Endodermal cell (in vitro differentiated cells): ENCODE measurements at places on chromosomes 3 and 15. TPM values are rescaled to one million over a fixed set of nuclear protein-coding genes. Genes with fewer than 3 reads are reported as not detected.

GRCh38 chr3:17831366-17831765 is 88.9 kb upstream of the TBC1D5 start:
- DNase-seq: no peak

The TGM4 gene
- total RNA-seq: not detected in 2 replicates

The STRA6 gene
- total RNA-seq: 17.7 and 18.2 TPM in 2 replicates

DNA sequence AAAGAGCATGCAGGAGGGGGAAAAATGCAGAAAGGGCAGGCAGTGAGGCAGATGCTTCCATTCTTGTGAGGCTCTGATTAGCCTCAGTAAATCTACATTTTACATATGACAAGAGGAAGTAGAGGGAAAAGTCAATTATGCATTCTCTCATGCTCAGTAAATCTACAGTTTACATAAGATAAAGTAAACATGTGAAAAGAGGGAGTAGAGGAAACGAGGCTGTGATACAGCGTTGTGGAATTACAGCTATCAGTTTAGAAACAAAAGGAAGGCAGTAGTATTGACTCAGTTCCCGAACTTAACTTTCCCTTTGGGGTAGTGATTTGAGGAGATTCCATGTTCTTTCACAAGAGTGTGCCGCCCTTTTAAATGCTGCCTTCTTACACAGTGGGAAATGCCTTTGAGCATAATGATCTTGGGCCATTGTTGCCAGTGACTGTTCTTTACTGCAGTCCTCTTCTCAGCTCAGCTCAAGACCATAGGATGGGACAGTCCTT is 39.3 kb downstream of the OSTN start:
- DNase-seq: no peak

DNA sequence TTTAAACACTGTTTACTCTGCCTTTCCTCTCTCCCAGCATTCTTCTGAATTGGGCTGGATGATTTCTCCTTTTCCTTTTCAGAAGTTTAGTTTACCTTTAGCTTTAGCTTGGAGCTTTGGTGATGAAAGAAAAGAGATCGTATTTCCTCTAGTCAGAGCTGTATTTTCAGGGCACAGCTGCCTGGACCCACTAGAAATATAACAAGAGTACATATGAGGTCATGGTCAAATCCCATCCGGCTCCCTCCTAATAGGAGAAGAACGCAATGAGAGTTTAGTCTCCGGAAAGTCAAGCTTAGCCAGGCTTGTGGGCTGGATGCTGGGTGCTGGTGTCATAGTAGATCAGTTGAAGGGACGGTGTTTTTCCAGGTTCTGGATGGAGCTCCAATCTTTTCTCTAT is 177.1 kb upstream of the PFN2 start:
- no peak for DNase-seq

DNA sequence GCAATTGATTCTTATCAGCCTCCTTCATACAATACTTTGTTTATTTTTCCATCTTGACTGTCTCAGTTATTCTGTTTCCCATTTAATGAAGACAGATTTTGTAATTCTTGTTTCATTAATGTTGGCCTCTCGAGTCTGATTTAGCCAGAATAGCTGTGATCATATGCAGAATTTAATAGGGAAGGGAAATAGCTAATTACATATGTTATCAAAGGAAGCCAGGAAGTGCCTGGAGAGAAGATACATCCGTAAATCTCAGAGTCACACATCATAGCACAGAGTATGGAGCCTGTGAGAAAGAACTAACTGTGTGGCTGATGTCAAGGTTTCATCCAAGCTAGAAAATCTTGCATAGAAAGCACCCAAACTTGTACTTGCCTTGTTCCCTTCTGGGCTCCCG is 288.9 kb upstream of the SLCO3A1 start:
- no peak for DNase-seq

GRCh38 chr3:73592154-73593144 is 32.3 kb downstream of the PDZRN3 start:
- no peak for DNase-seq

The STAB1 gene
- 0.32 and 0.55 TPM in 2 replicates for total RNA-seq

- no peak for DNase-seq
Measured at GRCh38 chr3:17489139-17489538, 253.3 kb downstream of the TBC1D5 start.

The FURIN gene
- 86.9 and 96.3 TPM in 2 replicates for total RNA-seq

DNA sequence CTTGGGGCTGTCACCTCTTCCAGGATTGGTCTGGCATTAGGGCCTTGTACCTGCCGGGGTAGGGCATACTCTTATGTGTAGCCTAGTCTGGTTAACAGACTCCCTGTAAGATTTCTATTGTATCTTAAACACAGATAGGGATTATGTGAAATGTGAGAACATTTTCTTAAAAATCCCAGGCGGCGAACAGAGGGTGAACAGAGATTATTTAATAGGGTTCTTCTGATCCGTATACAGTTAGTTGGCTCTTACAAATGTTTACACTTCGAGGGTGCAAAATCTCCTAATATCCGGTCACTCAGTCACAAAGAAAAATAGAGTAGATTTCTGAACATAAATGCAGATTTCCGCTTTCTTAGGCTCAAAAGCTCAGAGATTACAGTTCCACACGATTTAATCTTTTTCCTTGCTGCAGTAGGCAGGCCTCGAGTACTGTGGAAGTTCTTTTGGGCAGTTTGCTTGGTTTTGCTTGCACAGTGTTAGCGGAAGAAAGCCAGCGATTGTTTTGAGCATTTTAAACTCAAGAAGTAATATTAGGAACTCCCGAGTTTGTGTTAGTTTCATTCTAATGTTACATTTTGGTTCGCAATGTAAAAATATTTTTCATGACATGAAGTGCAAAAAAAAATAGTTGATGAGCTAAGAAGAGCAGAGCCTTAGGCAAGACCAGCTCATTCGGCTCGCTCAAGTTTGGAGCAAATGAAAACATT is 993 bp downstream of the PLCL2 start:
- no peak for DNase-seq

The SCN11A gene
- 0.35 to 0.40 TPM (median 0.36 TPM) in 3 replicates for total RNA-seq

GRCh38 chr3:118196183-118196582 is 838.5 kb downstream of the IGSF11 start:
- no peak for DNase-seq

The MKRN3 gene
- total RNA-seq: not detected in 3 replicates

DNA sequence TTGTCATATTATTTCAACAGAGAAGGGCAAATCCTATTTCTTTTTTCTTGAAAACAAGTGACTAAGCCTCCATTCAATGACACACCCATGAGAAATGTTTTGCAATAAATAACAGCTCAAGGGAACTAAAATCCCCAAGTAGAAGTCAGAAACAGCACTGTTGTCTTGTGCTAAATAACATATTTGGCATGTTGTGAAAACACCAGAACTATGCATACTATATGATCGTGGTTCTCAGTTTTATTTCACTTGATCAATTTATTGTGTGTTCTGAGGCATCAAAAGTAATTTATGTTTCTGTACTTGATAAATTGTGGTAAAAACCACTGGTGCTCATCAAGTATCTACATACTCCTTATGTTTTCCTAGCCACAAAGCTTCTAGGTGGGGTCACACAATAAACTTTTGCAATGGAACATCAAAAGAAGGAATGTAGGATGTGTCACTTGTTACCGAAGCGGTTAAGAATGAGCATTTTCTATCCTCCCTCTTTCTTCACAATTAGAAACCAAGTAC is 691.7 kb upstream of the CBLB start:
- DNase-seq: no peak

The ARPP21 gene
- not detected in 2 replicates for total RNA-seq

- DNase-seq: no peak
Measured at GRCh38 chr3:148598619-148599018, 99.1 kb upstream of the AGTR1 start.

The C3orf85 gene
- not detected in 2 replicates for total RNA-seq

DNA sequence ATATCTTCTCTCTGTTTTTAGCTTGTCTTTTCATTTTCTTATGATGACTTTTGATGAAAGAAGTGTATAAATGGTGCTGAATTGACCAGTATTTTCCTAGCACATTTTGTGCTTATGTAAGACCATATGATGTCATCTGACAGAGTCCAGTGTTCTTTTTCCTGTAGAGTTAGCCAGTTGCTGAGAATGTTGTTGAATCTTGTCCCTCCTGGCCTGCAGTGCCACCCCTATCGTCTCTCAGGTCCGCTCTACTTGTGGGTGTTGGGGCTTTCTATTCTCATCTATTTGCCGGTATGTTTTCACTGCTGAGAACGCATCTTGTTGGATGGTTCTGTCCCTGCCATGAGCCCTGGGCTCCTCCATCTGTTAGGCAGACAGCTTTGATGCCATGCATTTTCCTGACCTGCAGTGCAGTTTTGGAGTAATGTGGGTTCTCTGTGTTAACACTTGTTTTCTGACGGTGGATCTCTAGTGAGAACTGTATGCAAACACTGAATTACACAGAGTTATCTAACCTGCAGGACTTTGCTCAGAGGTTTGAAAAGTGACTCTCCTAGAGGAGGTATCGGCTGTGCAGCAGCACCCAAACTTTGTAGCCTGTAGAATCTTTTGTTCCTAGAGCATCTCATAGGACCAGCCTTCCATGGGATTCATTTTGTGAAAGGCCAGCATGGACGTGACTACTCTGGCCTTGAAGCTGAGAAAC is 44.6 kb downstream of the SLC6A20 start:
- no peak for DNase-seq

GRCh38 chr3:52314489-52314888 is 1.6 kb upstream of the DNAH1 start:
- DNase-seq: no peak

The LMAN1L gene
- total RNA-seq: not detected in 2 replicates

- no peak for DNase-seq
Measured at GRCh38 chr15:89070197-89071124, 17.8 kb upstream of the ABHD2 start.

The WDR93 gene
- total RNA-seq: 0.16 and 0.64 TPM in 2 replicates

GRCh38 chr3:134625885-134626741 is 24.7 kb downstream of the KY start:
- DNase-seq: peak; percentile 39

GRCh38 chr3:72250725-72251124 is 465.8 kb upstream of the PROK2 start:
- no peak for DNase-seq

- DNase-seq: no peak
Measured at GRCh38 chr3:189122110-189122509, 49.7 kb upstream of the TPRG1 start.

GRCh38 chr3:85706130-85706529 is 747.3 kb downstream of the CADM2 start:
- no peak for DNase-seq

DNA sequence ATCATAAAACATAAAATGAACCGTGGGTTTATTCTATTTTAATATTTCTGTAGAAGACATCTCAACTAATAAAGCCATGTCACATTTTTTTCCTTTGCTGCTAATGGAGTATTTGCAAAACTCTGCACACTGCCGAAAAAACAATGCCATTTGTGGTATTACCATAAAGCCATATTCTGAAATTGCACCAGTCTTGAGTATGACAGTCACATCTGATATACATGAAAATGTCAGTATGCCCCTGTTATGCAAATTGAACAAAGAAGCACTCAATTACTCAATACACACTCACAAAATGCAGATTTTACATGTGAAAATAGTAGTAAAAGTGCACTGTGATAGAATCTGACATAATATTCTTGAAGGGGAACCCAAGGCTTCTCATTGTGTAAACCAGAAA is 55.2 kb upstream of the CPB1 start:
- DNase-seq: no peak

DNA sequence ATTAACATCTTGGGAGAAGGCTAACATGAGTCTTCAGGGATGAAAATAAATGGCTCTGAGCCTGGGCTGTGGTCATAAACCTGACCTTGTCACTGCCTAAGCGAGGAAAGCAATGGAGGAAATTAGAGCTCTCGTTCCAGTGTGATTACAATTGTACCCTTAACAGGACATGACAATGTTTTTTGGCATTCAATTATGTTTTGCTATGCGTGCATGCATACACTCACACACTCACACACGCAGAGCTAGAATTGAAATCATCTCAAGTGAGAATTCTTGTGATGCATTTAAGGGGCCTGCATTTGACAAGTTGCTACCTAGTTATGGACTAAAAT is 24.1 kb downstream of the ZNF80 start:
- no peak for DNase-seq

The GOLGA6B gene
- not detected in 2 replicates for total RNA-seq

The SLC24A1 gene
- 9.7 and 12.0 TPM in 2 replicates for total RNA-seq

GRCh38 chr3:52834871-52835501 is at the start of gene MUSTN1:
MUSTN1 (minus strand) TSS chr3:52835019; CDS start chr3:52834948, 71 bp downstream.
- DNase-seq: peak; percentile 59

The MST1R gene
- 6.2 to 7.7 TPM (median 6.8 TPM) in 3 replicates for total RNA-seq

DNA sequence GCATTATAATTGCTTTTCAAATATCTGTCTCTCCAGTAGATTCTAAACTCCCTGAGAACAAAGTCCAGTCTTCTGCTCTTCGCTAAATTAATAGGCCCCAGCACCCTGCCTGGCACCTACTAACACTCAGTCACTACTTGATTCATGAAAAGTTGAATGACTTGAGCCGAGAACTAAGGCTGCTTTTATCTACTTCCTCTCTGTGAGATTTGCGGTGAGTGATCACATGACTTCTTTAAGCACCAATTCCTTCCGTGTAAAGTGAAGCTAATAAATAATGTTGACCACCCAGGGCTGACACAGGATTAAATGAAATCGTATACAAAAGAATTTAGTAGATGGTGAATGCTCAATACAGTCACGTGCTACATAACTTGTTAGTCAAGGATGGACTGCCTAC is 44.6 kb upstream of the PGPEP1L start:
- DNase-seq: peak; percentile 17

DNA sequence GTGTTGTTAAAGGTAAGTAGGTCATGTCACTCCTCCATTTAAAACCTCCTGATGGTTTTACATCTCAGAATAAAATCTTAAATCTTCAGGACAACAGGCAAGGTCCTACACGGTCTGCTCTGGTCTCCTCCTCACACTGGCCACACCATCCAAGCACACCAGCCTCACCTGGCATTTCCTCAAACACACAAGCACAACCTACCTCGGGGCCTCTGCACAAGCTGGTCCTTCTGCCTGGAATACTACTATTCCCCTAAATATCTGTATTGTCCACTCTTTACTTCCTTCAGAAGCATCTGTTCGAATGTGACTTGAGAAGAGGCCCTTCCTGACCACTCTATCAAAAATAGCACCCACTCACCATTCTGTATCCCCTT is 1.8 kb downstream of the GORASP1 start:
- DNase-seq: no peak

- DNase-seq: no peak
Measured at GRCh38 chr15:63231206-63231605, 41.8 kb downstream of the RAB8B start.

The ACTR8 gene
- 24.8 to 32.9 TPM (median 29.8 TPM) in 3 replicates for total RNA-seq

GRCh38 chr15:80482696-80483095 is 78.5 kb downstream of the ARNT2 start:
- DNase-seq: no peak
